Uterus (tissue), 4 donors: ENCODE measurements at places on chromosomes 16 and 17. TPM values are rescaled to one million over a fixed set of nuclear protein-coding genes. Genes with fewer than 3 reads are reported as not detected.

Gene ALOX15B
- 0.14 TPM for total RNA-seq

Gene TMEM88
- total RNA-seq, result 68.1 TPM

Gene SLFN13
- 0.51 TPM for total RNA-seq

Gene MVD
- 2.4 TPM for total RNA-seq

Gene PRDM7
- 0.35 TPM for total RNA-seq

Gene TP53TG3B
- total RNA-seq, result not detected

Gene CCDC40
- 5.5 TPM for total RNA-seq

DNA sequence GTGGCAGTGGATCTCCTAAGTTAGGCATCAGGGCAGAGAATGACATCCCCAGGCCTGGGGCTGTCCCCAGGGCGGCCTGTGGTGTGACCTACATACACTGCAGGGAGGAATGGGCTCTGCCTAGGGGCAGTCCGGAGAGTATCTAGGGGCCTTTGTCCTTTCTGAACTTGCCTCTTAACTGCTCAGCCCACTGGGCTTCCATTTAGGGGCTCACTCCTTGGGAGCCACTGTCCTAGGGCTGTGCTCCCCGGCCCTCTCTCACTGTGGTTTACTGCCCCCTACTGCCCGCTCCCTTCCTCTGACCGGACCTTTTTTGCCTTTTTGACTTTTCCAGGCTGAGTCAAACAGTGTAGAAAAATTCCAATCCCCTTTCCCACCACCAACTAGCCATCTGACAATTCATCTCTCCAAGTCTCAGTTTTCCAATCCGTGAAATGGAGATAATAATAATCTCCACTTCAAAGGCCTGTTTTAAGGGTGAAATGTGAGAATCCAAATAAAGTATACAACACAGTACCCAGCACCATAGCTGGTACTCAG lies 66.8 kb downstream of the DNAH3 start:
- peak; percentile 59 for DNase-seq

DNA sequence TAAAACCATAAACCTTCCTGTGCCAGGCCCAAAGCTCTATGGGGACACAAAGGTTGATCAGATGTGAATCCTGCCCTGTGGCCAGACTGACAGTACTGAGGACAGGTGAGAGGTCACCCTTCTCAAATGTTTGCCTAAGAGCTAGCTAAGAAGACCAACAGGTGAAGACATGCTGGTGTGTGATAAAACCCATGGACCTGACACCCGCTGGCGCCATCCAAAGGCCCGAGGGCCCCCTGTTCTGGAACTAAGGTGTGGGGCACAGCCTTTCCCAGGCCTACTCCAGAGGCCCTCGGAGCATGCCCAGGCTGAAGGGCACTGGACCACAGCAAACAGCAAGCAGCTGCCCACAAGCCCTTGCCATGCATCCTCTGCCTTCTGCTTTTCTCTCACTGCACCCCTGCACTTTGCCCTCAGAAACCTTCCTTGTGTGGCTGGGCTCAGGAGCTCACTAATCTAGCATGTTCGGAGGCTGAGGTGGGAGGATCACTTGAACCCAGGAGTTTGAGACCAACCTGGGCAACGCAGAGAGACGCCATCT lies 5.2 kb upstream of the CDK3 start:
- DNase-seq, result no peak

DNA sequence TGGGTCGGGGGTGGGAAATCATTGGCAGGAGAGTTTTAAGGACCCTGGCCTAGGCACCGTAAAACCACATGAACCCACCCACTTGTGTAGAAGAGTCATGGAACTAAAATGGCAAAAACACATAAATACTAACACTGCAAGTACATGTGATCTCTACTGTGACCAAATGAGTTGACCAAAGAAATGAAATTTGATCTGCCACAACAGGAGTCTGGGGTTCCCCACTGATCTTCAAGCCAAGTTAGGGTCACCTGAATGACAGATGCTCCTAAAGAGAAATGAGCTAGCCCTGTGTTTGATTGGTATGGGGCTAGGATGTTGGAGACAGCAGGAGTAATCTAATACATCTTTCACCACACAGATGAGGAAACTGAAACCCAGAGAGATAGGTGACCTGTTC lies 21.5 kb upstream of the SKAP1 start:
- DNase-seq, result no peak

DNA sequence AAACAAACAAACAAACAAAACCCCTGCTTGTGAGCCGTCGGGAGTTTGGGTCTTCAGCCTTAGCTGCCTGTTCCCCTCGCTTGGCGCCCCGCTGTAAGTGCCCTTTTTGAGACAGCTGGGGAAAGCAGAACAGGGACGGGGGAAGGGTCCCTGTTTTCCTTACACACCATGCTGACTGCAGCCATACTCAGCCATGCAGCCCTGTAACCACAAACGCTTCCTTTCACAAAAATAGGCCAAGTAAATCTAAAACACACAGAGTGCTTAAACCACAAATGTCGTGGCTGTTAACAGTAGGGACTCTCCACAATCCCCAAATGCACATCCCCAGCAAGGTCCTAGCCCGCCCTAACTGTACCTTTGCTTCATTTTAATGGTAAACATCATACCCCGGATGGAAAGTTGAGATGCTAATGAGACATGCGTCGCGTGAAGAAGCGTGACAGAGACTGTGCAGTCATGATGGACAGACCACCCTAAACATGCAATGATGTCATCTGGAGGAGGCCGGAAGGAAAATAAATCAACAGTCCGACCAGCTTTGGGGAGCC lies 129.9 kb downstream of the MGAT5B start:
- DNase-seq, result no peak

- DNase-seq, result no peak
Measured at GRCh38 chr16:22317001-22317530, 19.9 kb downstream of the POLR3E start.

DNA sequence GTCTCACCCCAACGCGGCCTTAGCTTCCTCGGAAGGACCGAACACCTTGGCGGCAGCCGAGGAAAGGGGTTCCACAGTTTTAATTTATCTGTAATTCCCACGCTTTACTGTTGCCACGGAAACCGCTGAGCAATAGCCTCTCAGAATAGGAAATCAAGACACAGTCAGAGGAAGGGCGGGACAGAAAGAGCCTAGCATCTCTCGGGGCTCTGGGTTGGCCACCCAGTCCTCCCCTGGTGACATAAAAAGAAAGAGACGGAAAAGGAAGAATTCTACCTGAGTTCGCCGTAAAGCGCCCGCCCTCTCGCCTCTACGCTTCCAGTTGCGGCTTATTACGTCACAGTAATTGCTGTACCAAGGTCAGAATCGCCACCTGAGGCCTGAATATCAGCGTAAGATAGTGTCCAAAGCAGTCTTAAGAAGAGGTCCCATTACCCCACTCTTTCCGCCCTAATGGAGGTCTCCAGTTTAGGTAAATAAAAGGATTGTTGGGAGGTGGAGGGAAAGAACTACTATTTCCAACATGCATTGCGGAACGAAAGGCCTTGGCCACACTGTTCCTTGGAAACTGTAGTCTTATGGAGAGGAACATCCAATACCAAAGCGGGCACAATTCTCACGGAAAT lies 761 bp upstream of the NBR1 start:
- peak; percentile 83 for DNase-seq

DNA sequence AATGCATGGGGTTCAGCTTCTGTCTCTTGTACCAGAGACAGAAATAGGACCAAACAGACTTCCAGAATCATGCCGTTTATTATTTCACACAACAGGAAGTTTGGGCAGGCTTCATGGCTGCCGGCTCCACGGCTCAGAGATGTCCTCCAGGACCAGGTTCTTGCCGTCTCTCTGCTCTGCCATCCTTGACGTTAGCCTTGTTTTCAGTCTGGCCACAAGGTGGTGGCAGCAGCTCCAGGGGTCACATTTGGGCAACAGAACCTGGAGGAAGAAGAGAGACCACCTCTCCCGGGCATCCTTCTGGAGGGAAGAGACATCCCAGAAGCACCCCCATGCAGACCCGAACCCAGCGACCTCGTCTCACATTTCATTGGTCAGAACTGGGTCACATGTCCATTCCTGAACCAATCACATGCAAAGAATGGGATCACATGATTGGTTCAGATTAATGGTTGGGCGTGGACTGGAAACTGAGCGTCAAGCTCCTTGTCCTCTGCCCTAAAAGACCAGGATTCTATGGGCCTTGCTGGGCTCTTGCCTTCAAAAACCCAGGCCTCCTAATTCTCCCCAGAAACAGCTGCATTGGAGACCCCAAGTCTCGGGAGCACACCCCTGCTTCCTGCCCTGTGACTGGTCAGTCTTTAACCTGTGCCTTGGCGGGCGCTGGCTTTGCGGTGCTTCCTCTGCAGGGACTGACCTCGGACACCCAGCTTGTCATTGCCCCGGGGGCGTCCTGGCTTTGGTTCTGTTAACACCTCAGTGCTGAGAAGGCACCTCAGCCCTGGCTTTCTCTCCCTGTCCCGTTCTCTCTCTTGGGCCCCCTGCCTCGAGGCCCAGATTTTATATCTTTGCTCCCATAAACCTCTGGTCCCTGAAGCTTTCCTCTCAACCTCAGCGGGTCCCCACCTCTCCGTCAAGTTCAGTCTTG lies 63.3 kb downstream of the IRF8 start:
- DNase-seq, result no peak

- DNase-seq, result no peak
Measured at GRCh38 chr17:64780096-64781013, 118.2 kb upstream of the SMURF2 start.

GRCh38 chr16:66304961-66305360 lies 61.5 kb upstream of the CDH5 start:
- no peak for DNase-seq

DNA sequence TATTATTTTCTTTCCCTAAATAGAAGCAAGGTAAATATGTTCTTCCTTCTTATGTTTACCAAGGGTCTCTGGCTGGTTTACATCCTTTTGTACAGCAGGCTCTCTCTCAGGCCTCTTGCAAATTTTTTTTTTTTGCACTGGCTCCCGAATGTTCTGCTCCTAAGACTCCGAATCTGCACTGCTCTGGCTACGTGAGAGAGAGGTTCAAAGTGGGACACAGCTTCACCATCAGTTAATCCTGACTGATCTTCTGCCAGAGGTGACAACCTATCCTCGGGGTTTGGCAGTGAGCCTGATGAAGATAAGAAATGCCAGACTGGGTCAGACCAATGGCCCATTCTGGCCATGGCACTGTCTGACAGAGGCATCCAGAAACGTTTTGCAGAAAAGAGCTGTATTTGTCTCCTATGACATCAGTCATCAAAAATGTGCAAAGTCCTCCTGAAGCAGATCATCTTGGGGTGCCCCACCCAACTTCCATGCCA lies 136.9 kb downstream of the GRIN2A start:
- DNase-seq, result no peak

DNA sequence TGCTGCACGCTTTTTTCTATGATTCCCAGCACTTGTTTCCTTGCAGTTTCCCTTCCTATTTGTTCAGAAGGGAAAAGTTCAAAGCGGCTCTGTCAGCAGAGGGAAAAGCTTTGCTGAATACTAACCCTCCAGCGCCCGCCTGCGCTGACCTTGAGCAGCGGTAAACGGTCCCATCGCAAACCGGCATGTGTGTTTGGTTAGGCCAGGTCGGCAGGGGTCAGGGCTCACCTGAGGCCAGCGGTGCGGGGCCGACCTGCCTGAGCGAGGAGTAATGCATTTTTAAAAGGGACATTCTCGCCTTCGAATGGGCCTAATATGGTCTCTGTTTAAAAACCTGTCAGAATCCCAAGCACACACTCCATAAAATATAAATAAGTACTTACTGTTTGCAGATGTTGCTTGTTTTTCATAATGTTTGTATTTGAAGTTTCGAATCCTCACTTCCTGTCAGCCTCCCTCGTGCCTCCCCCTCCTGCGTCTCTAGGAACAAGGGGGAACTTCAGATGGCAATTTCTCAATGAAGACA lies 110.1 kb downstream of the IRX3 start:
- DNase-seq, result no peak

DNA sequence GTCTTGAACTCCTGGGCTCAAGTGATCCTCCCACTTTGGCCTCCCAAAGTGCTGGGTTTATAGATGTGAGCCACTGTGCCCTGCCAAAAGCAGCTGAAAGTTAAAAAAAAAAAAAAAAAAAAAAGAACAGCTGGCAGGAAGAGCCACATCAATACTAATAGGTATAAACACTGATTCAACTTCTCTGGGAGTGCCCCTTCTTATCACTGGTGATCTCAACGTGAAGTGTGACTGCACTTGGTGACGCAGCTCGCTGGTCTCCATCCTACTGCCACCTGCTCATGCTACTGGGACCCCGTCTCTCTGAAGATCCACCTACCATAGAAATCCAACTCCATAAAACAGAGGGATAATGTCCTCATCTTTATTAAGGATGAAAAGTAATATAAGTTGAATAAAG lies 40.8 kb downstream of the RNF157 start:
- no peak for DNase-seq

DNA sequence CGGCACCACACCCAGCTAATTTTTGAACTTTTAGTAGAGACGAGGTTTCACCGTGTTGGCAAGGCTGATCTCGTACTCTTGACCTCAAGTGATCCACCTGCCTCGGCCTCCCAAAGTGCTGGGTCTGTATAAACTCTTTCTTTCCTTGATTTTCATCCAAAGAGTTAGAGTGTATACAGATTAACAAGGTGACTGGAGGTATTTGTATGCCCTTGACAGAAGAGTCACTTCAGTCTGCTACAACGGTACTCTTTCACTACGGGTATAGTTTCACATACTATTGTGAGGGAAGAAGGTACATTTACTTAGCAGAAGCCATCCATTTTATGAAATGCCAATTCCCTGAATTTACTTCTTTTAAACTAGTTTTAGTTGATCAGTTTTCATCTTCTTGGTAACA lies 32.5 kb downstream of the PPM1E start:
- DNase-seq, result no peak

- no peak for DNase-seq
Measured at GRCh38 chr16:1865902-1866690, 5.9 kb downstream of the MEIOB start.

DNA sequence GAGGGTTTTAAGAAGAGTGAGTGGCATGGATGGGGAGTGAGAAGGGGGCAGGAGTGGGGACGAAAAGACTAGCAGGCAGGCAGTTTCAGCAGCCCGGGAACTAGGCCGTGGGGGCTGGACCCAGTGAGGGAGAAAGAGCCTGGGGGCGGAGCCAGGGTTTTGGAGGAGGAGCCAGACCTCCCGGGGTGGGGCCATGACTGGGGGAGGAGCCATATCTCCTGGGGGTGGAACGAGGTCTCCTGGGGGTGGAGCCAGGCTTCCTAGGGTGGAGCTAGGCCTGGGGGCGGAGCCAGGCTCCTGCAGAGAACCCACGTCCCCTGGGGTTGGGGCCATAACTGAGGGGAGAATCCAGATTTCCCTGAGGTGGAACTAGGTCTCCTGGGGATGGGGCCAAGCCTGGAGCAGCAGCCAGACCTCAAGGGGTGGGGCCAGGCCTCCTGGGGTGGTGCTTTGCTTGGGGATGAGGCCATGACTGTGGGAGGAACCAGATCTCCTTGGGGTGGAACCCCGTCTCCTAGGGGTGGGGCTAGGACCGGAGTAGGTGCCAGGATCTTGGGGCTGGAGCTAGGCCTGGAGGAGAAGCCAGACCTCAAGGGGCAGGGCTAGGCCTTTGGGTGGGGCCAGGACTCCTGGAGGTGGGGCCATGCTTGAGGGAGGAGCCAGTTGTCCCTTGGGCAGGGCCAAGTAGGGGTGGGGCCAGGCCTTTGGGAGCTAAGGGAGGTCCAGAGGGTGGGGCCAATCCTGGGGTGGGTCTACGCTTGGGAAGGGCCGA lies 41.7 kb upstream of the JPH3 start:
- DNase-seq, result no peak

- DNase-seq, result no peak
Measured at GRCh38 chr17:65058593-65058992, 2.1 kb upstream of the GNA13 start.

GRCh38 chr16:75971334-75971733 lies 245.0 kb upstream of the CPHXL start:
- DNase-seq, result no peak

- no peak for DNase-seq
Measured at GRCh38 chr17:58268326-58268725, 12.4 kb downstream of the MPO start.
